ENCODE measurements at places on chromosomes 6 and 20.

DNA sequence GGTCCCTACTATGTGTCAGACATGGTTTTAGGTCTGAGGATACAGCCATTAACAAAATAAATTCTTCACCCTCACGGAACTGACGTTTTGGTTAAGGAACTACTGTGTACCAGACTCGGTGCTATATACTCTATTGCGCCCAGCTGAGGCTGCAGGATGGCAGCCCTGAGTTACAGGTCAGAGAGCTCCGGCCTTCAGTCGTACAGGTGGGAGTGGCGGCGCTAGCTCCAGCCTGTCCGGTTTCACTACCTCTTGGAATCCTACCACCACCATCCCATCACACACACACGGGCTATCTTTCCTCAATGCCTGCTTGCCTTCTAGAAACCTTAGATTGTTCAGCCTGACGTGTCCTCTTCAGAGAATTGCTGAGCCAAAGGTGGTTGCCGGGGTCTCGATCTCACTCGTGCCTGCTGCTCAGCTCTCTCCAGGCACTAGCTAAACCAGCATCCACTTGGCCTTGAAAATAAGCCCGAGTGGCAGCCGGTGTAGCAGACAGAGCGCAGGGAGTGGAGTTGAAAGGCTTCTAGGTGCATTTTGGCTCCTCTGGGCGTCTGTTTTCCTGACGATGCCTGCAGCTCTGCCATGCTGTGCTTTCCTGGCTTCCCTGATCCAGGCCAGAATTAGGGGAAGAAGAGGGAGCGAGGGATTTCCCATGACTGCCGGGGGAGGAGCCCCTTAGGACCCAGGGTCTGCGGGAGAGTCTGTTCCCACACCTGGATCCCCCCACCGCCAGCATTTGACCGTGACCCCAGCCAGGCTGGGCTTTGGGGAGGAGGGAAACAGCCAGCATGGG is 1.1 kb upstream of the TCF15 start:
- no peak for DNase-seq

DNA sequence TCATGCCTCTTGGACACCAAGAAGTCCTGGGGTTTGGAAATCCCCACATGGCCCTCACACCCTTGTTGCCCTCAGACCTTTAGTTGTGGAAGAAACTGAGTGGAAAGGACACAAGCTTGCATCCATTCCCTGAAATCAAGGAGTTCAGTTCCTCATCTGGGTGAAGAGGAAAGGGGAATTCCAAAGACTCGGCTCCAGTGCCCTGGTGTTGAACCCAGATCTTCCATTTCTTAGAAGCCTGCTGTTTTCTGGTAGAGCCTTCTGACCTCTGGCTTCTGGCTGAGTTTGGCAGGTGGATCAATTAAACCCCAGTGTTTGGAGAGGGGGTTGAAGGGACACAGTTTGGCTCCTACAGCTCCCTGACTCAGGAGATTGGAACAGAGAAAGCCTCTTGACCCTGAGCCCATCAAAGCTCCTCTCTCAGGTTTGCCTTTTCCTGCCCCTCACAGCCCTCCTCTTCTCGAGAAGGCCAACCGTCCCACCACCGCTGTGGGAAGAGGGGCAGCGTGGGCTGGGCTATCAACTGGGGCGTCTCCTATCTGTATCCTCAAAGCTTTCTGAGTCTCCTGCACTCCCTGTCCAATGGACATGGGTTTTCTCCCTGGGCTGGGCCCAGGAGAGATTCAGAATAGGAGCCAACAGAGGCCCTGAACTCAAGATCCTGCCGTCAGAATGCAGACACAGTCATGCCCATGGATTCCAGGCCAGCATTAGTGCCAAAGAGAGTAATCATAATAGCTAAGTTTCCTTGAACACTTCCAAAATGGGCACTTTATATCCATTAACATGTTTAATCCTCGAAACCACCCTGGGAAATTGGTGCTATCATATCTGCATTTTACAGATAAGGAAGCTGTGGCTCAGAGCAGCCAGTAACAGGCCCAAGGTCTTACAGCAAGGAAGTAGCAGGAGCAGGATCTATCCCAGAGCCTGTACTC is 146.2 kb downstream of the VEGFA start:
- DNase-seq = no peak

DNA sequence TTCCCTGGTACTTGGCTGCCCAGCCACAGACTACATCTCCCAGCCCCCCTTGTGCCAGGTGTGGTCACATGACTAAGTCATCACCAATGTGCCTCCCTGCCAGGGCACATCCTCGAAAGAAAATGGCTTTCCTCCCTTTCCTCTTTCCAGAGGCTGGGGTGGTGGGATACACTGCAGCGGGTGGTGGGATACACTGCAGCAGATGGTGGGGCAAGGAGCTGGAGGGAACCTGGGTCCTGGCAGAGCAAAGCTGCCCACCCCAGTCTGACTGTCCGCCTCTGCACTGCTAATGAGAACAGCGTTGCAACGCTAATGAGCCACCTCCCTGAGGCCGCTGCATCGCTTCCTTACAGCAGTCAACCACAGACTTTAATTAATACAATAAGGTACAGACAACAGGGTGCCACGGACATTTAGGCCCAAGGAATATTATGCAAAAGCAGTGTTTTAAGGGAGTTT is 125.3 kb downstream of the PREX1 start:
- DNase-seq = no peak

DNA sequence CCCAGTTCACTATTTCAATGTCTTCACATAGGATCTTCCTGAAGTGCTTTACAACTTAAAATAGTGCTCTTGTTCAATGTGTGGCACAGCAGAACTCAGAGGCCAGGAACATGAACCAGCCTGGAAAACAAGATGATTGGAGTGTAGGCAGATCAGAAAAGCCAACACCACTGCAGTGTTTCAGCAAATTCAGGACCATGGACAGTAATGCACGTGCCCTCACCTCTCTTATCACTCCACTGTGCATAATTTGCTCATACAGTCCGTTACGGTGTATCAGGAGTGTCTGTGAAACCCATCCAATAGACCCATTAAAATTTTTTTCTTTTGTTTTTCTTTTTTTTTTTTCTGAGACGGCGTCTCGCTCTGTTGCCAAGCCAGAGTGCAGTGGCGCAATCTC is 27.6 kb upstream of the HACE1 start:
- no peak for DNase-seq

GRCh38 chr6:25652007-25652515 is at the start of gene SCGN:
Gene SCGN (plus strand): TSS chr6:25652215. CDS start chr6:25652404, 189 bp downstream.
- DNase-seq = peak; percentile 1

- DNase-seq = peak; percentile 37
Measured at GRCh38 chr6:41732591-41733359, 2.6 kb downstream of the TFEB start.

DNA sequence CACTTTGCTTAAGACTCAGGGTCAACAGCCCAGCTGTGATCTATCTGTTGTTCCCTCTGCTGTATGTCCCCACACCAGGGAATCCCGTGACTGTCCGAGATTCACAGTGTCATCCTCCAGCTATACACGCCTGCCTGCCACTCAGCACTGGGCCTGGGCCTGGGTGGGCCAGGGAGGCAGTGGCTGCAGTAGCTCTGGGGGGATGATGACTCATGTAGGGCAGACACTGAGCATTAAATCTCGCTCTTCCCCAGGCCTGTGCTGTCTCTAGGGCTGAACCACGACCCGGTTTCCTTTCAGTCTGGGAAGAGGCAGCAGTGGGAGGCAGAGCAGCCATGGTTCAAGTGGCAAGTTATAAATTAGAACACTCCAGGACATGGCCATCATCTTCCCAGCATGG is 173.9 kb downstream of the LRFN2 start:
- no peak for DNase-seq

GRCh38 chr6:157063923-157064322 is 259.4 kb downstream of the TMEM242 start:
- DNase-seq = no peak

- DNase-seq = no peak
Measured at GRCh38 chr20:57959589-57959988, 249.8 kb upstream of the PMEPA1 start.

DNA sequence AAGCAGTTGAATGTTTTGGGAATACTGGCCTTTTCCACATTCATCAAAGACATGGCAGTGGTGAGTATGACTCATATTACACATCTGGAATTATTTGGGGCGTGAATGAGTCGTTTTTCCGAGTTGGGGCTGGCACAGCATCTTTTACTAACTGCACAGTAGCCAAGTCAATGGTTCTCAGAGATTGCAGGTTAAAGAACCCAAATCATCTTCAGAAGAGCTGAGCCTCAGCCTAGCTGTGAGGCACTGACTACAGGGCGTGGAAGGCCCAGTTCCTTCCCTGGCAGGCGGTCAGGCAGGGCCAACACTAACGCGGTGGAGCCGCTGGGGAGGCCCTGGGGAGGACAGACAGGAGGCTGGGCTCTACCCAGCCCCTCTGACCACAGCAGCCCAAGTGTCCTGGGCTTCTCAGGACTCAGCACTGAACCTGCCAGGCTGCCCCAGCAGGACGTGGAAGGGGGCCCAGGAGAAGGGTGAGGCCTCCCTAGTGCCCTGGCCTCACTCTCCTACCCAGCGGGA is 20.1 kb upstream of the HELZ2 start:
- no peak for DNase-seq
